CD4-positive, alpha-beta T cell treated with Interleukin-1 beta for 1 hour (primary cell): ENCODE measurements at places on chromosomes 13 and 19.
A peak's percentile ranks its signal among the peaks of the same experiment; 100 is the strongest.

DNA sequence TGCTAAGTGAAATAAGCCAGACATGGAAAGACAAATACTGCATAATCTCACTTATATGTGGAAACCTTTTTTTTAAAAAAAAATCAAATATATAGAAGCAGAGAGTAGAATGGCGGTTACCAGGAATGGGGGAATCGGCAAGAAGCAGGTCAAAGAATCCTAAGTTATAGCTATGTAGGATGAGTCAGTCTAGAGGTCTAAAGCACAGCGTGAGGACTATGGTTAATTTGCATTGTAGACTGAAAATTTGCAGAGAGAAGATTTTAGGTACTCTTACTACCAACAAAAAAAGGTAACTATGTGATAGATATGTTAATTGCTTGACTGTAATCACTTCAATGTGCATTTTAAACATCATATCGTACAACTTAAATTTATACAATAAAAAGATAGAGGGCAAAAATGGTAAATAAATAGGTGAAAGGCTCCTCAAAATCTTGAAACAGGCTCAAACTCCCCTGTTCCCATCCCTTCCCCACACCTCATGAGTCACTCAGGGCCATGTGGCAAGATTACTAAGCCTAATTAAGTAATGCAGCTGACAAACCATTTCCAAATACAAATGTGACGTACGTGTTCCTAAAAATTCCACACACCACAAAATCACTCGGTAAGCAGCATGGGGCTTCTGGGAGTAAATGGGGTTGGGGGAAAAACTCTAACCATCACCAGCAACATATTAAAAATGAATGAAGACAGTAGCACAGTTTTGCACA lies 159.0 kb downstream of the USP12 start:
- DNase-seq = no peak

GRCh38 chr13:28854657-28855056 lies 34.5 kb downstream of the MTUS2 start:
- no peak for DNase-seq

- DNase-seq = no peak
These were observed 3.6 kb downstream of the TMEM259 start for GRCh38 chr19:1017115-1017905.

DNA sequence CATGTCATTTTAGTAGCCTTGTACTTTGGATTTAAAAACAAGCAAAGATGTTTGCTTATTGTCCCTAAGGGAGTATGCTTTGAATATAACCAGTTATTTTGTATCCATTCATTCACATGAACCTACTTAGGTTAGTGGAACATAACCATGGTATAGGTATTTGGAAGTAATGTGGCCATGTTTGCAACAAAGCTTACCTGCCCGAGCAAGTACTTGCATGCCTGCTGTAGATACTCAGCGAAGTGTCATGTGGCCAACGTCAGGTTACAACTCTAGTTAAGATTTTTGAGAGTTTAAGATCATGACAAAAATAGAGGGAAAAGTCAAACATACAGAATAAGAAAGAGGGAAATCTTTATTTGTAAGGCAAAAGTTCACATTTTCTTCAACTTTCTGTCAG lies 57.2 kb downstream of the COG6 start:
- DNase-seq = no peak

DNA sequence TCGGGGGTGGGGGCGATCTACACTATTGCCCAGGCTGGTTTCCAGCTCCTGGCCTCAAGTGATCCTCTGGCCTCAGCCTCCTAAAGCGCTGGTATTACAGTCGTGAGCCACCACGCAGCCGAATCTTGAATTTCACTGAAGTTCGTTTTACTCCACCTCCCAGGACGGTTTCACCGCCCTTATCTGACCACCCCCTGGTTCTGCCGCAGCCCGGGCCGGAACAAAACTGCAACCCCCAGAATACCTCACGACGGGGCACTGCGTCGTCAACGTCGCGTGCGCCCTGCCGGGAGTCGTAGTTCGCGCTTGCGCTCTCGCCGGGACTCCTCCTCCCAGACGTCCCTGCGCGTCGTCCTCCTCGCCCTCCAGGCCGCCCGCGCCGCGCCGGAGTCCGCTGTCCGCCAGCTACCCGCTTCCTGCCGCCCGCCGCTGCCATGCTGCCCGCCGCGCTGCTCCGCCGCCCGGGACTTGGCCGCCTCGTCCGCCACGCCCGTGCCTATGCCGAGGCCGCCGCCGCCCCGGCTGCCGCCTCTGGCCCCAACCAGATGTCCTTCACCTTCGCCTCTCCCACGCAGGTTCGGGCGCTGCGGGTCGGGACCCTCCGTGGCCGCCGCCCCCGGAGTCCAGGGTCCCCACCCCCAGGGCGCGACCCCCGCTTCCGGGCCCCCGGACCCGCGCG lies at the start of gene ATP5F1D:
Gene ATP5F1D, plus strand, starts transcription at position 335 of the 679 bp plus-strand sequence. Its CDS starts 100 bp downstream, at position 435.
- DNase-seq = peak; percentile 94

GRCh38 chr19:1155352-1156304 lies 18.4 kb downstream of the SBNO2 start:
- no peak for DNase-seq

DNA sequence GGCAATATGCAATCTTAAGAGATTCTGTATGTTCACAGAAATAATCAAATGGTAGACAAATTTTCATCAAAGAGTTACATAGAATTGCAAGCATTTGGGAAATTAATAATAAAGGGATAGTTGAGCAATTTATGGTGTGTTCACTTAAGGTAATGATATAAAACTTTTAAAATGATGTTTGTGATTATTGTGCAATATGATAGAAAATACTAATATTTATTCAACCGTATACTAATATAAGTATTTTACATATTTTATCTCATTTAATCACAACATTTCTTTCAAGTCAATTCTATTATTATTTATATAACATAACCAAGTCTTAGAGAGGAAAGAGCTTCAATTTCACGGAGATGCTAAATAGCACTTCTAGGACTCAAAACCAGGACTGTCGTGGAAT lies 716.8 kb upstream of the MIR17HG start:
- DNase-seq = no peak

DNA sequence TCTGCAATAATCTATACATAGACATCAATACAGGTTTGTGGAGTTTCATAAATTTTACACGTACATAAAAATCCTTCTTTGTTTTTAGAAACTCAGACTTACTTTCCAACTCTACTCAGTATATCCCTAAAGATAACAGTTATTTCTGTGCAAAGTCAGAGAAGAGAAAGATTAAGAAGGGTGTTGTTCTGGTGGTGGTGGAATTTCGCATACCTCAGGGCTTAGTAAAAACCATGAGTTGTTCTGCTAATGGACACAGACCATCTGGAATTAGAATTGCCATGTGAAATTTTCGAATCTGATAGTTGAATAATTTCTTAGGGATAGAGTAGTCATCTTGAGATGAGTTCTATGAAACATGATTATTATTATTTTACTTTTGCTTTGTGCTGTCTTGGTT lies 102.7 kb downstream of the ZAR1L start:
- DNase-seq = no peak

DNA sequence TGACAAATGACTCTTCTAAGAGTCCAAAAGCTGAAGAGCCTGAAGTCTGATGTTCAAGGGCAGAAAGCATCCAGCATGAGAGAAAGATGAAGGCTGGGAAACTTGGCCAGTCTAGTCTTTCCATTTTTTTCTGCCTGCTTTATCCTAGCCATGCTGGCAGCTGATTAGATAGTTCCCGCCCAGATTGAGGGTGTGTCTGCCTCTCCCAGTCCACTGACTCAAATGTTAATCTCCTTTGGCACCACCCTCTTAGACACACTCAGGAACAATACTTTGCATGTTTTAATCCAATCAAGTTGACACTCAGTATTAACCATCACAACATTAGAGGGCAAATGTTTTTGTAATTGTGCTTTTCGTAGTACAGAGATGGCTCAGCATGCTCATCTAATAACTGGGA lies 267.5 kb upstream of the KLHL1 start:
- no peak for DNase-seq

GRCh38 chr13:99150575-99151361 lies 49.9 kb upstream of the UBAC2 start:
- DNase-seq = no peak

- no peak for DNase-seq
These were observed 406.8 kb downstream of the KLF5 start for GRCh38 chr13:73465617-73465971.

GRCh38 chr13:68944272-68944671 lies 1163.4 kb upstream of the ATXN8OS start:
- no peak for DNase-seq
